IPS-NIHi11 (cell line): ENCODE measurements at places on chromosomes 2 and 18.

- DNase-seq = no peak
These were observed 47.7 kb downstream of the MAPRE2 start for GRCh38 chr18:35088921-35089320.

DNA sequence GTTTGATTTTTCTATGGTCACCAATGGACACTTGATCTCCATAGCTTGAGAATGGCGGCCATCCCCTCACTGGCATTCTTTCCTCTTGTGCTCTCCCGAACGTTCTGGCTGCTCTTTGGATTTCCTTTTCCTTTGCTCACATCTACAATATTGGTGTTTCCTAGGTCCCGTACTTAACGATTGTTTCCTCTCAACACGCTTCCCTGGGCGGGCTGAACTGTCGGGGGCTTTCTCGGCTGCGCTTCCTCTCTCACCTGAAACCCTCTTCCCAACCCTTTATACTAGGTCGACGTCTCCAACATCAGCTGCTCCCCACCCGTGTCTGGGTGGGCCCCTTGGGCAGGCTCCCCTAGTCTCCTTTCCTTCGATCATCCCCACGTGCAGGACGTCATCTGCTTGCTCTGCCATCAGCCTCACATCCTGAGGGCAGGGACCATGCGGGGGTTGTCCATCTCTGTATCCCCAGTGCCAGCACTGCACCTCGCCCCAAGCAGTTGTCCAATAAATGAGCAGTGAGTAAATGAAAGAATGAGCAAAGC lies 634 bp upstream of the DIS3L2 start:
- DNase-seq = no peak

- DNase-seq = peak; percentile 43
These were observed 8.5 kb downstream of the ESPNL start for GRCh38 chr2:238108423-238109183.

DNA sequence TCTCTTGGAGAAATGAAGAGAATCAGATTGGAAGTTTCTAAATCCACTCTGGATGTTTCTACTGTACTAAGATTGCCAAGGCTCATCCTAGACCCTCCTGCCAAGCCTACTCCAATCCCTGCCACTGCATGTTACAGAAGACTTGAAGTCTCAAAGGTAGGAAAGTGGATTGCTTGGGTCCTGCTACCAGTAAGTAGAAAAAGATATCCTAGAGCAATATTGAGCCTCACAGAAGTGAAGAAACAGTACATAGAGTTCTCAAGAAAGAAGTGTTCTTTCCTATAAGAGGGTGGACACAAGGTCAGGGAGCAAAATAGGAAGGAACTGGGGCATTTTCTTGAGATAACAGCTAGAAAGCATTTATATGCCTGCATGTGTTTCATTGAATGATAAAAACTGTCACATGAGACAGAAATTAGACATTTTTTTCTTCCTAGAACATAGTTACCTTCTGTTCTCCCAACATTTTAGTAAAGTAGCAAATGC lies 232.9 kb downstream of the RBM43 start:
- no peak for DNase-seq

- DNase-seq = no peak
These were observed 161.0 kb upstream of the ZFP36L2 start for GRCh38 chr2:43387092-43388062.

GRCh38 chr2:230781130-230781797 lies 68.6 kb downstream of the CAB39 start:
- peak; percentile 66 for DNase-seq

DNA sequence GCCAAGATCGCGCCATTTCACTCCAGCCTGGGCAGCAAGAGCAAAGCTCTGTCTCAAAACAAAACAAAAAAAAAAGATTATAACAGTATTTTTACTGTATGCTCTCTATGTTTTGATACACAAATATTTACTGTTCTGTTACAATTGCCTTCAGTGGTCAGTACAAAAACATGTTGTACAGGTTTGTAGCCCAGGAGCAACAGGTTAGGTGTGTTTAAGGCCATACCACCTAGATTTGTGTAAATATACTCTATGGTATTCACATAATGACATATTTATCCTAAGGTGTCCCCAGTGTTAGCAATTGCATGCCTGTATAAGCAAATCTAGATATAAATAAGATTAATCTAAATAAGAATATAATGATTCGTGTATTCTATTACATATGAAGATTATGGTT lies 625.0 kb downstream of the TMEM182 start:
- DNase-seq = no peak

DNA sequence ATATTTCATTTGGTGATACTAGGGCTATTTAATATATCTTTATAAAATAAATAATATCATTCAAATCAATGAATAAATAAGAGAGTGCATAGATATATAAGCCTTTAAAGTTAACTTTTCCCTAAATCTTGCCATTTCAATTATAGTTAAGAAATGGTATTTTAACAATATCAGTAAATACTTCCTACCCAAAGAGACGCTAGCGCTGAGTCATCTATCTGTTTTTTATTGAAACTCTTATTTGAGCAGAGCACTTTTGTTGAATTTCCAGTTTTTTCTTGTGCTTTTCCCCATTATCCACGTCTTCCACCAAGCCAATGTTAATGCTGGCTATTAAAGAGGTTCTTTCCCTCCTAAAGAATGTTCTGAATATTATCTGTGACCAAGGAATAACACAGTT lies 639.3 kb downstream of the DSC3 start:
- no peak for DNase-seq

DNA sequence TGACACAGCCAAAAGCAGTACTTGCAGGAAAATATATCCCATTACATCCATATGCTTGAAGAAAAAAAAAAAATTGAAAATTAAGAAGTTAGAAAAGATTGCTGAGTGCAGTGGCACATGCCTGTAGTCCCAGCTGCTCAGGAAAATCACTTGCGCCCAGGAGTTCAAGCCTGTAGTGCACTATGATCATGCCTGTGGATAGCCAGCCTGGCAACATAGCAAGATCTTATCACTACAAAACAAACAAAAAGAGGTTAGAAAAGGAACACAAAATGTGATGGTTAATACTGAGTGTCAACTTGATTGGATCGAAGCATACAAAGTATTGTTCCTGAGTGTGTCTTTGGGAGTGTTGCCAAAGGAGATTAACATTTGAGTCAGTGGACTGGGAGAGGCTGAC lies 361.9 kb downstream of the NYAP2 start:
- no peak for DNase-seq

DNA sequence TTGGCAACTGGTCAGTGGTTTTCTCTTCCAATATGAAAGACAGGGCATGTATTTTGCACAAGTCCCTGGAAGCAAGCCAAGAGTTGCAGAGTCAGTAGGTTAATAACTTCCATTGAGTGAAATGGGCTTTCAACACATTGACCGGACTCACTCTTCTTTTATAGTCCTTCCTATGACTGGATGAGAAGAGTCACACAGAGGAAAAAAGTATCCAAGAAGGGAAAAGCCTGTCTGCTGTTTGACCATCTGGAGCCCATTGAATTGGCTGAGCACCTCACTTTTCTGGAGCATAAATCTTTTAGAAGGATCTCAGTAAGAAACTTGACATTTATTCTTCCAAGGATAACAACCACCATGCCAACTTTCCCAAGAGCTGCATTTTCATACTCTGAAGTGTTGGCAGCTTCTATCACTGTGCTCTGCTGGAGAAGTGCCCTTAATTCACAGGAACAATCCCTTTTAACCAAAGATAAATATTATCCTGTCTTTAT lies 45.4 kb downstream of the RASGRP3 start:
- DNase-seq = no peak

DNA sequence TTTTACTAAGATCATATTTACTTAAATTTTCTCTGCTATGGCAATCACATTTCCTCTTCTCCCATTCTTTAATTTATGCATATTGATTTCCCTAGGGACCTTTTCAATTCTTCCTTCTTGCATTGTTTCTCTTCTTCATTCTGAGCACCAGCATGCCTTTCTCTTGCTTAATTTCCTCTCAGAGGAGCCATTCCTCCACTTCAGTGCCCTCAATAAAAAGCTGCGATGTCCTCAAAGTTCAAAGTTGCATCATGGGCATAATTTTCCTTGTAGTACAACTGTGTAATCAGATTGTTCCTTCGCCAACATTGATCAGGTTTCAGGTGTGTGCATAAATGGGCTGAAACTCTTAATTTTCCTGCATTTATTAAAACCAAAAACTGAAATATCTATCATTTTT lies 21.8 kb upstream of the CD226 start:
- no peak for DNase-seq

GRCh38 chr2:113089916-113090315 lies 22.1 kb downstream of the IL1F10 start:
- no peak for DNase-seq

- no peak for DNase-seq
These were observed 219.2 kb upstream of the UBE2E3 start for GRCh38 chr2:180761224-180761623.

DNA sequence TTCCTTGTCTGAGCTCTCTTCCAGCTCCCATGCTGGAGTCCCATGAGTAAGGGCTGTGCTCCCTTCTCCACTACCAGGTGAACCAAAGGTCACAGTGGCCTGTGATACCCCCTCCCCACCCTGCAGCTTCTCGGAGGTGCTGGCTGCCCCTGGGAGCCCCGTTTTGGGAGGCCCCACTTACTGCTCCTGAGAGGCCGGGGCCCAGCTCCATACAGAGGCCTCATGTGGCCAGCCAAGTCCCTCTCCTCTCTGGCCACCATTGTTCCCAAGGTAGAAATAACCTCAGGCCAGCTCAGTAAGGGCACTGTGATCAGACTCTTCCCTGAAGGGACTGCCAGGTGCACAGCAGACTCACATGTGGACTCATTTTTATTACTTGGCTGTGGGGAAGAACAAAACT lies 6.0 kb downstream of the RAB11FIP5 start:
- DNase-seq = no peak

GRCh38 chr2:237547841-237548416 lies 18.4 kb upstream of the PRLH start:
- DNase-seq = peak; percentile 70

DNA sequence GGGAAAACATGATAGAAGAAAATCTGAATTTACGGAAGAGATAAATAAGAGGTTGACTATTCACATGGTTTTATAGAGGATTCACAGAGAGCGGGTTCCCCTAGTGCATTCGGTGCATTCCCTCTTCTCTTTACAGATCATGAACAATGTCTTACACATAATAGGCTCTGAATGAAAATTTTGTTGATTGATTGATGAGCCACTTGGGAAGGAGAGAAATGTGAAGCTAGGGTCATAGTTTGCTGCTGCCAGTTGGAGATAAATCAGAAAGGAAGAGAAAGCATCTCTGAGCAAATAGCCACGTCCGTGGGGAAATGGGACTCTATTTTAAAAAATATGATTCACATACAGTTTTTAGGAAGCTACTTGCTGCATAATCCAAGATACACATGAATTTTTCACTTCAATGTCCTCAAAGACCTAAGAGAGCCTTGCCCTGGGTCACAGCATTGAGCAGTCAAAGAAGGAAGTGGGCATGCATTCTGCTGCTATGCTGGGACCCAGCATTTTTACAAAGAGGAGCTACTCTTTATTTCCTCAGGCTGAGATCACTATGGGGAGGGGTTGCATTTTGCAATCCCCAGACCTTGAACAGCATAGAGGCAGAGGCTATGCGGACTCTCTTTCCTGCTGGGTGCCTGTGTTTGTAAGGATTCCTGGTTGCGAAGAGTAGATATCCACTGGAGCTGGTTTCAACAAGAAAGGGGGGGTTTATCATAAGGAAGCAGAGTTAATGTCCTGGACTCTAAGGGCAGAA lies 395.3 kb downstream of the TSN start:
- DNase-seq = no peak

- DNase-seq = no peak
These were observed 124.7 kb downstream of the HDAC4 start for GRCh38 chr2:239275847-239276831.
